ENCODE measurements at places on chromosomes 5 and 9. TPM values are rescaled to one million over a fixed set of nuclear protein-coding genes. Genes with fewer than 3 reads are reported as not detected.
A peak's percentile ranks its signal among the peaks of the same experiment; 100 is the strongest.

DNA sequence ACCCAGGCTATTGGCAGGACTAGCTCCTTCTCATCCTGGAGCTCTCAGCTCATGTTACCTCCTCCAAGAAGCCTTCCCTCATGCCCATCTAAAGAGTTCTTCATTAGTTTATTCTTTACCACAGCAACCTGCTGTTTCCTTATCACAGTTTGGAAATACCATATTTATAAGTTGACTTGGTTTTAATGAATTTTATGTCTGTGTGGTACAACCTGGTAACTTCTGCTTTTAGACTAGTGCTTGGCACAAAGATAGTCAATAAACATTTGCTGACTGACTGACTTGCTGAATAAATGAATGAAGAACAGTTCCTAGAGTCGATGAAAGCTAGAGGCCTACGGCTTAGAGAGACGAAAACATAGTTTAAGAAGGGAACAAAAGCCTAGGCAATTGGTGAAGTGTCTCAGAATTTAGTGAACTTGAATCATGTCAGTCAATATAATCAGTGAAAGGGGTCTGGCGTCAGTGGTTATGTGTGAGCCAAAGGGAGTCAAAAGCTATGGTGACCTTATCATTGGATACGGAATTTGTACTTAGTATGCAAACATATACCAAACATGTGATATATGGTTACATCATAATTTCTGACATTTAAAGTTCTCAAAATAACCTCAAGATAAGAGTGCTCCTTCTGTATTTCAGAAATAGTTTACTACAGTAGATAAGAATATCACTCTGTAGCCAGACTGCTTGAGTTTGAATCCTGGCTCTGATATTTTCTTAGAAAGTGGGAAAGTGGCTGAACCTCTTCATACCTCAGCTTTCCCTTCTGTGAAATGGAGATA, 239.5 kb downstream of the MCTP1 start:
- DNase-seq, result no peak

DNA sequence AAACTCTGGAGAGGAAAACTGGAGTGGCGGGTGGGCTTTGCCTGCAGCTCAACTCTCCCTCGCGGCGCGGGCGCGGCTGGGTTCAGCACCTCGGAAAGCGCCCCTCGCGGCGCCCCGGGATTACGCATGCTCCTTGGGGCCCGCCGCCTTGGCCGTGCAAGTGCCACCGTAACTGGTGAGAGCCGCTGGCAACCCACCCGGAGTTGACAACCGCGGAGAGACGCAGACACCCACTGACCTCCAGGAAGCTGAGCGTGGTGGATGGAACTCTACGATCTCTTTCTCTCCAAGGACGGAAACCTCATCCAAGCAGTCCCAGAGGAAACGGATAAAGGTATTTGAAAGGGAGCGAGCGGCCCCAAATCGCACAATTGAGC, 194 bp upstream of the RXFP3 start:
- DNase-seq, result no peak

- no peak for DNase-seq
These were observed 190.1 kb downstream of the PARP8 start for GRCh38 chr5:50856401-50857119.

DNA sequence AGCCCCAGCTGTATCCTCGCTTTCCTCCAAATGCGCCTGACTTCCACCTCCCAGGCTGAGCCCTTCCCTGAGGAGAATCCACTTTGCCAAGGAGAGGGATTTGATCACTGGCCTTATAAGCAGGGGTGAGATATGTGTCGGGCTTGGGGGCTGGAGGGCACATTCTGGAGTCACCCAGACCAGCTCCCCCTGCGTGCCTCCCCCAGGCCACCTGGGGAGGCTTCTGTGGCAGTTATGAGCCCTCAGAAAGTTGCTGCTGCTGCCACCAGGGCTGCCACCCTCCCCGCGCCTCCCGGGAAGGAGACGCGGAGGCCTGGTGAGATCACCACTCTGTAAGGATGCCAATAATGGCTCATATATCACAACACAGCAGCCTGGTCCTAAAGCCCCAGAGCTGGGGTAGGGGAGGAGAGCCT, 211.5 kb downstream of the PAPPA start:
- DNase-seq, result no peak

DNA sequence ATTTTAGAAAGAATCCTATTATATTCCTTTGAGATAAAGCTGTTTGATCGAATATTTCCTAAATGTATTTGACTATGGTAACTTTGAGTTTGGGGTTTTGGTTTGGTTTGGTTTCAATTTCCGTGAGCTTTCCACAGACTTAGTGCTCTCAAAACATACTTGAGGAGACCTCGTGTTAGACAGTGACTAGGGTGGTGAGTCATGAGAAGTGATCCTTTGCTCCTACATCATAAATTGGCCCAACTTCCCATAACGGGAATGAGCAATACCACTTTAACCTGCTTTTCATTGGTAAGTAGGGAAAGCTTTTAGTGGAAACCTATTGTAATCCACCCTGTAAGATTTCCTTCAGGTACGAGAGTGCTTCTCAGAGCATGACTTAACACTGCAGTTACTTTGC, 3.8 kb upstream of the RASEF start:
- no peak for DNase-seq

GRCh38 chr5:97088774-97089148, 53.6 kb downstream of the LIX1 start:
- no peak for DNase-seq

DNA sequence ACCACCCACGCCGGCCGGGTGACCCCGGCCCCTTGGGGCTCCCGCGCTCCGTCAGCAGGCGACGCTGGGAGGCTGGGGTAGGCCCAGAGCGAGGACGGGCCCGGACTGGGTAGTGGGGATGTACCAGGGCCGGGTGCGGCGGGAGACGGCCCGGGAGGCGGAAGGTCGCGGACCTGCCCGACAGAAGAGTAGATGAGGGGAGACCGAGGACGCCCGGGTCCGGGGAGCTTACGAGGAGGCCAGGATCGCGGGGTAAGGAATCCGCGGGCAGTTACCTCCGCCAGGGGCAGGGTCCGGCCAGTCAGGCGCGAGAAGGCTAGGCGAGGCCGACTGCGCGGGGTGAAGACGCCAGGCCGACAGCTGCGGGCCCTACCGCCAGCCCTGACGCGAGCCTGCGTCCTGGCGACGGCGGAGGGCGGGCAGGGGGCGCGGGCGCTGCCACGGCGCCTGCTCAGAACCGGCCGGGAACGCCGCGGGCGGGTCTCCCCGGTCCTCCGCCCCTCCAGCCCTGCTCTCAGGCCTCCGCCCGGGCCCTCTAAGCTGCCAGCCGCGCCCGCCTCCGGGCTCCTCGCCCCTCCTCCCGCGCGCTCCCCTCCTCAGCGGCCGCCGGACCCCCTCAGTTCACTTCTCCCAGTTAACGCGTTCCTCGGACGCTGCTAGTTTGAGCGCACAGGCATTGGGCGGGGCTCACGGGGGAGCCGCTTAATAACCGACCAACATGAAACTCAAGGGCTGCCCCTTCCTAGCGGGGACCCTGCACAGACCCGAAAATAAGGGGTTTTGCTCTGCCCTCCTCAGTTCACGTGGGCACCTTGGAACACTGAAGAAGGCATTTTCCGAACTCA, at the start of gene CPLANE1:
TSS of gene CPLANE1 (minus strand) at position 407 of the 845 bp plus-strand sequence. CDS start 1,678 bp downstream, outside the sequence.
- DNase-seq, result peak; percentile 4

GRCh38 chr9:126166291-126166690, 160.3 kb upstream of the MVB12B start:
- DNase-seq, result no peak

The NNT gene
- total RNA-seq, result 21.0 TPM

All from HT-29 (cell line).